Stimulated activated CD4-positive, alpha-beta T cell treated with anti-CD3 and anti-CD28 coated beads, Interleukin-2, amount 100 ng/mL, for 48 hours (primary cell): ENCODE measurements at places on chromosomes 7 and 10.

DNA sequence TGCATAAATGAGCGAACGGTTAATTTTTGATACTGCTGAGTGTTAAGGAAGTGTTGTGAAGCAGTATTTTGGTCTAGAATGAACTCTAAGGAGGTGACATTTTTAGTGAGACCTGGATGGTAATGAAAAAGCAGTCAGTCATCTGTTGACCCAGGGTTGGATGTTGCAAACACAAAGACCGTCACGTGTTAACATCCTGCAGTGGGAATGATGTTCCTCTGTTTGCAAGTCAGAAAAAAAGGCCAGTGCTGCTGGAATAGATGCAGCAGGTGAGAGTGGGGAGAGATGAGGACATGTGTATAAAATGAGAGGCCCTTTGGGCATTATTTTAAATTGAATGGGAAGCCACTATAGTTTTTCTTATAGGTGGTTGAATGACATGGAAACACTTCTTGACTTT is 39.3 kb downstream of the INSYN2A start:
- DNase-seq = no peak

DNA sequence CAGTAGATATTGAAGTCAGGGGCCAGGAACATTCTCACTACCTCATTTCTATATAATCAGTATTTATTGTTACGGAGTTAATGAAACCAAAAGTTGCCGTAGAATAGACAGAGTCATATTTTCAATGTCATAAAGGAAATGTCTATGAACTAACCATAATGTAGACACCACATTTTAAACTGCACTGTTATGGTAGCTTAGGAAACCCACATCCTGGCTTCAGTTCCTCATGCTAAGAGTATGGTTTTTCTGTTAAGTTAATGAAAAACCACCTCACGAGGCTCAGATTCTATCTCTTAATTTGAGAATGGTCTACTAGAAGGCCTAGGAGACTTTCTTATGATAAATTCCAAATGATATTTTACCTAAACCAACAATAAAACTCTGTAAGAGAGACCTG is 166.5 kb downstream of the TMEM26 start:
- no peak for DNase-seq

GRCh38 chr10:7512487-7512886 is 101.7 kb upstream of the SFMBT2 start:
- DNase-seq = no peak

GRCh38 chr10:87657371-87657770 is 2.3 kb upstream of the PAPSS2 start:
- no peak for DNase-seq

- no peak for DNase-seq
Observed at GRCh38 chr10:17703706-17704105, 48.3 kb upstream of the TMEM236 start.

GRCh38 chr7:55502124-55502857 is 70.0 kb downstream of the VOPP1 start:
- no peak for DNase-seq

- DNase-seq = no peak
Observed at GRCh38 chr7:137846827-137847567, at the start of gene DGKI. TSS of gene DGKI (minus strand) at chr7:137846974.

GRCh38 chr10:21705828-21706176 is 171.8 kb downstream of the MLLT10 start:
- DNase-seq = no peak

DNA sequence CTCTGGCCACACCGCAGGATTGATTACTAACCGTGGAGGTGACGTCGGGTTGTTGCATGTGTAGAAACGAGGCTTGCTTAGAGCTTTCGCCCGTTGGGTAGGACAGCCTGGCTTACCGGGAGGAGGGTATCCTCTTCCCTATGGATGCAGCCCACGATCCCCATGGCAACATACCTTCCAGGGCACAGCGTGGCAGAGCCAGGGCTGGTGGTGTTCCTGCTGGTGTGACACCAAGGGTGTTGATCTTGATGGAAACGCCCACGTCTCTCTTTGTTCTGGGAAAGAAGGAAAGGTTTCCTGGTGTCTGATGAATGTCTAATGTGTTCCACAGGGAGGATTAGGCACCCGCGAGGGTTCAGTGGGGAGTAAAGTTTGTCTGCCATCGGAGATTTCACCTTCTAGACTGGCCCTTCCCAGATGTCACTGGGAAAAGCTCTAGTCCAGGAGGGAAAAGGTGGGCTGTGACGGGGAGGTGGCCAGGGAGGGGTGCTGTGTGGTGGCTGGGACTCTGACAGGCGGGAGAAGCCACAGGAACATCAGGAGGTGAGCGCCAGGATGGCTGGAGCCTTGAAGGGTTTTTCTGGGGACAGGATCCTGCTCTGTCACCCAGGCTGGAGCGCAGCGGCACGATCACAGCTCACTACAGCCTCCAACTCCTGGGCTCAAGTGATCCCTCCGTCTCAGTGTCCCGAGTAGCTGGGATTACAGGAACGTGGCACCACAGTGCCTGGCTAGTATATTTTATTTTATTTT is 102.1 kb downstream of the CUX1 start:
- DNase-seq = no peak

- DNase-seq = no peak
Observed at GRCh38 chr7:66739953-66740301, 606 bp upstream of the RABGEF1 start.

- no peak for DNase-seq
Observed at GRCh38 chr10:112950714-112951358, 789 bp downstream of the TCF7L2 start.

DNA sequence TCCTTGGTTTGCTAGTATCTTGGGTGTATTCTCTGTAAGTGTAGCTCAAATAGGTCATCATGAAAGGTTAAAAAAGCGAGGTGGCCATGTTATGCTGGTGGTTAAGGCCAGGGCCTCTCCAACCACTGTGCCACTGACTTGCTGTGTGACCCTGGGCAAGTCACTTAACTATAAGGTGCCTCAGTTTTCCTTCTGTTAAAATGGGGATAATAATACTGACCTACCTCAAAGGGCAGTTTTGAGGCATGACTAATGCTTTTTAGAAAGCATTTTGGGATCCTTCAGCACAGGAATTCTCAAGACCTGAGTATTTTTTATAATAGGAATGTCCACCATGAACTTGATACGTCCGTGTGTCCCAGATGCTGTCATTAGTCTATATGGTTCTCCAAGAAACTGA is 17.1 kb downstream of the SCD start:
- no peak for DNase-seq
